ENCODE measurements at places on chromosomes 6 and 20.

DNA sequence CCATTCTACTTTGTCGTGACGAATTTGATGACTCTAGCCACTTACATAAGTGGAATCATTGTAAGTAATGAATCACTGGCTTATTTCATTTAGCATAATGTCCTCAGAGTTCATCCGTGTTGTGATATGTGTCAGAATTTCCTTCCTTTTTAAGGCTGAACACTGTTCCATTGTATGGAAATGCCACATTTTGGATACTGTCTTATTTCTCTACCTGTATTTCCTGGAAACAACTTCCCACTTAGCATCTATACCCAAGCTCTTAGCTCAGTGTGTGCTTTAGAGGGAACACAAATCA, 28.8 kb upstream of the GGTLC1 start:
- DNase-seq: no peak

- DNase-seq: no peak
Observed at GRCh38 chr20:19992996-19993908, 23.9 kb upstream of the NAA20 start.

DNA sequence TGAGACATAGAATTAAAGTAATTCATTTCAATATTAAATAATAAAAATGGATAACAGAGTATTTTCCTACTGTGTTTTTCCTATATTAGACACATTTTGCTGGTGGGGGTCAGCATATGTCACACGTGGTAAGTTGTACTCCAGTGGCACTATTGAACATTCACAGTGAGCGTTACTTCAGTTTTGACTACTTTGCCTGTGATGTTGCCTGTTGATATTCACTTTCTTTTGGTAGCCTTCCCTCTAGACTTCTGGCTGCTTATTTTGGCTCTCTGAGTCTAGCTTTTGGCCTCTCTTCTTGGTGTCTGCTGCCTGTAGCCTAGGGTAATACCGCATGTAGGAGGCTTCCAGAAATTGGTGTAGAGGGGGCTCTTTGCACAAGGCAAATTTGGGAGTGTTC, 64.4 kb upstream of the TFB1M start:
- DNase-seq: no peak

- no peak for DNase-seq
Observed at GRCh38 chr6:83578057-83578456, 65.7 kb downstream of the PRSS35 start.

- DNase-seq: peak; percentile 17
Observed at GRCh38 chr6:53728570-53729194, 63.1 kb upstream of the KLHL31 start.

GRCh38 chr6:169452117-169452868, 198.6 kb upstream of the THBS2 start:
- DNase-seq: no peak

DNA sequence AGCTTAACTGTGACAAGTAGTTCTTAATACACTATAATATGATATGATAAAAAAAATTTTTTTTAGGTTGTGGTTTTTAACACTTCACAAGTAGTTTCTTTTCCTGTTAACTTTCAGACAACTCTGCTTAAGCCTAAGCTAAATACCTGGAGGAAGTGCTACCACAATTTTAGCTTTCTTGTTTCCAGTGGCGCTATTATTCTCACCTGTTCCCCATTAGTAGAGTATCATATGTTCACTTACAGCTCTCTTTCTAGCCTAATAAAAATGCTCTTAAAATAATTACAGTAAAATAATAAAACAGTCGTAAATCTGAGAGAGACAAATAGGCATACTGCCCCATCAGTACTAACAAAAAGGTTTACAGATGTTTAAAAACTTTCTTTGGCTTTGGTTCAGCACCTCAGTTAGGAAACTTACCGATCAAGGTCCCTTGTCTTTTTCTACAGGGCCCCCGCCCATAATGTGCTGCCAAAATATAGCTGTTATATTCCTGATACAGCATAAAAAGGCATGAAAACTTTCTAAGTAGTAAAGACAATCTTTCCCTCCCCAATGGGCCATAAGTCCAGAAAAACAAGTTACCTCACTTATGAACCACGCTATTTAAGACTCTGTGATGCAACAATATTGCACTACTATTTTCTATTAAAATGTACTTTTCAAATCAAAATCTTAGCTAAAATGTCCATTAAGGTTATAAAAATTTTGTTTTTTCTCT, 57.9 kb downstream of the SESN1 start:
- no peak for DNase-seq

GRCh38 chr6:112085286-112086065, 1.8 kb downstream of the TUBE1 start:
- no peak for DNase-seq

DNA sequence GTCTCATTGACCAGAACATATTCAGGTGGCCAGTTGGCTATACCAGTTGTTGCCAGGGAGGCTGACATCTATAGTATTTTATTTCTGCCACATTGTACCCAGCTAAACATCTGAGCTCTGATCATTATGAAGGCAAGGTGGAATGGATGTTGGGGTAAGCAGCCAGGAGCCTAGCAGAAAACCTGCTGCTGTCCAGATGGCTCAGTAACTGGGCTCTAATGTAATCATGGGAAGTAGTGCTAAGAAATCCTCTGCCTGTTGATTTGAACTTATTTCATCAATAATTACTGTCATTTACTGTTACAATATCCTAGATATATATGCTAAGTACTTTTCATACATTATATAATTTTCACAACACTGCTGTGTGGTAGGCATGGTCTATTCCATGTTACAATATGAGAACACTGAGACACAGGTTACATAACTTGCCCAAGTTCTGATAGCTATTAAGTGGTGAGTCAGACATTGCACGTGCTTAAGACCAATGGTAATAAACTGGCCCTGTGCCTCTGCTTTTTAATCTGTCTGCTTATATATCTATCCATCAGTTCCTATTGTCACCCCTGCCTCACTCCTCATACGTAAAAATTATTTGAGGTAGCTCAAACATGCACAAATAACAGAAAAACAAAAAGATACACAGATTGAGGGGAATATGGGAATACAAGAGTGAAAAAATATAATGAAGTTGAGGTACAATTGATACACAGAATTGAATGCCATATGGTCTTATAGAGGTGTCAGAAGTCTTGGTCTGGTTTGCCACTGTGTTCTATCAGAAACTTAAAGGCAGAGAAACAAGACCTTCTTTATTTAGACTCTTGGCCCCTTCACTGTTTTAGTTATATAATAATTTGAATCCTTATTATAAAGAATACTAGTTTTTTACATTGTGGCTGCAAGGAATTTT, 25.2 kb downstream of the TBPL1 start:
- DNase-seq: no peak

DNA sequence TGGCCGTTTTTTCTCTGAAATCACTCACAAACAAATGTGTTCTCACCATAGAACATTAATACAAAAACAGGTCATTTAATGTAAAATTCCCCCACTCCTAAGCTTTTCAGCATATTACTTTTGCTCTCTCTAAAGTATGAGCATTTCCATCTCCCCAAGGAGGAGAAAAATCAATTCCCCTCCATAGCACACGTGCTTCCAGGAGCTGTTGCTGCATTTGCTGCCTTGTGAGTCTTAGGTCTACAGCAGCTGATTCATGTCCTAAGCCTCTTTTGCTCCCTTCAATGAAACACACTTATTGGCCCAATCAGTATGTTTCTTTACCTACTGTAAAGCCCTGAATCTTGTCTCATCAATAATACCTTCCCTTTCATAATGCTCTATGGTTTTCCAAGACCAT, 6.4 kb upstream of the COL9A1 start:
- DNase-seq: no peak

DNA sequence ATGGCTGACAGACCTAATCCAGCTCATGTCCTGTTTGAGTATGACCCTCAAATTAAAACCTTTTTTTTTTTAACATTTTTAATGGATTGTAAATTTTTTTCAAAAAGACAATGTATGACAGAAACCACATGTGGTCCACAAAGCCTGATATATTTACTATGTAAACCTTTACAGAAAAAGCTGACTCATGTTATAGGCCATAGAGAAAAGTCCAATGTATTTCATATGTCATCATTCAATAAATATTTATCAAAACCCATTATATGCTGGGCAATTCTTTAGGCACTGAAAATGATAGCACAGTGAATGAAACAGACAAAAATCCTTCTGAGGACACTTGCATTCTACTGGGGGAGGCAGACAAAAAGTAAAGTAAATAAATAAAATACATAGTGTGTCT, 826.2 kb upstream of the FLRT3 start:
- no peak for DNase-seq

DNA sequence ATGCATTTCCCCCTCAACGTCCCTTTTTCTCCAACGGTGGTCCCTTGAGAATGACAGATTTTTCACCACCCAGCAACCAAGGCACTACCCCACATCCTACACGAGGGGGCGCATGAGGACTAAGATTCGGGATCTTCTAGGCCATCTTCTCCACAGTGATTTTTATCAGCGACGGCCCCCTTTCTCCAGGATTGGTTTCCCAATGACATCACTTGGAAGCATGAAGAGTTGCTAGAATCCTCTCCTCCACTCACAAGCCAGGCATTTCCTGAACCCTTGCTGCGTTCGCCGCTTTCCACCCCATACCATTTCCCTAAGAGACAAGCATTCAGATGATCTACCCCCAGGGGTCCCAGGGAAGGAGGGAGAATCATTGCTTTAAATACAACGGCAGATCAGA, 252.0 kb downstream of the HIVEP2 start:
- DNase-seq: peak; percentile 50

DNA sequence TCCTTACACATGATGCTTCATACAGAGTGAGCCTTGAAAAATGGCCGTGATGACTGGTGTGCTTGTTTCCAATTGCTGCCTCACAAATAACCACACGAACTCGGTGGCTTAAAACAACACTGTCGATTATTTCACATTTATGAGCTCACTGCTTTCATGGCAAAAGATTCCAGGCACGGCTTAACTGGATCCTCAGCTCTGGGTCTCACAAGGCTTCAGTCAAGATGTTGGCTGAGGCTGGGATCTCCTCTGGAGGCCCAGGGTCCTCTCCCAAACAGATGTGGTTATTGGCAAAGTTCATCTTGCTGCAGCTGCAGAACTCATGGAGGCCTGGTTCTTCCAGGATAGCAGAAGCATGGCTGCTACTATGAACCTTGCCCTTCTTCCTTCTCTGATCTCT, 144.6 kb downstream of the TFAP2C start:
- DNase-seq: no peak
